Activated CD4-positive, alpha-beta T cell treated with anti-CD3 and anti-CD28 coated beads, Interleukin-2, amount 50 U/mL, for 1 hour (primary cell): ENCODE measurements at places on chromosomes 3 and 15.

- no peak for DNase-seq
Observed at GRCh38 chr3:66618066-66618465, 117.2 kb upstream of the LRIG1 start.

- DNase-seq, result no peak
Observed at GRCh38 chr15:77871852-77872371, 205.6 kb downstream of the TBC1D2B start.

DNA sequence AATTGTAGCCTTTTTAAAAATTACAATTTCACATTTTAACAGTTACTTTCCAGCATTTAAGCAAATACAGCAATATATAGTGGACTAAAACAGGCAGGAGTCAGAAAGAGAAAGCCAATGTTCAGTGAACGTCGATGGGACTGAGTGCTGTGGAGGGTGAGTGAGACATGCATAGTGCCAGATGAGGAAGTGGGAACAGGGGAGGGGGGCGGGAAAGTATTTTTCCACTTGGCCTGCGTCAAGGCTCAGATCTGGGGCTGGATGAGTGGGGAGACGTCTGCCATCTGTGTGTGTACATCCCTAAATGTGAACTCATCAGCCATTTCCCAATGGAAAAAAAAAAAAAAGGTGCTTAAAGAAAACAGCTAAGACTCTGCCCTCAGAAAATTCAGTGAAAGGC is 19.2 kb upstream of the RAD18 start:
- no peak for DNase-seq

- DNase-seq, result no peak
Observed at GRCh38 chr3:157128771-157129681, 30.9 kb downstream of the CCNL1 start.

- no peak for DNase-seq
Observed at GRCh38 chr15:64774629-64775493, 528 bp downstream of the RBPMS2 start.

- DNase-seq, result no peak
Observed at GRCh38 chr3:118067439-118067838, 967.2 kb downstream of the IGSF11 start.

GRCh38 chr3:158492685-158493084 is 78.3 kb upstream of the MLF1 start:
- no peak for DNase-seq

DNA sequence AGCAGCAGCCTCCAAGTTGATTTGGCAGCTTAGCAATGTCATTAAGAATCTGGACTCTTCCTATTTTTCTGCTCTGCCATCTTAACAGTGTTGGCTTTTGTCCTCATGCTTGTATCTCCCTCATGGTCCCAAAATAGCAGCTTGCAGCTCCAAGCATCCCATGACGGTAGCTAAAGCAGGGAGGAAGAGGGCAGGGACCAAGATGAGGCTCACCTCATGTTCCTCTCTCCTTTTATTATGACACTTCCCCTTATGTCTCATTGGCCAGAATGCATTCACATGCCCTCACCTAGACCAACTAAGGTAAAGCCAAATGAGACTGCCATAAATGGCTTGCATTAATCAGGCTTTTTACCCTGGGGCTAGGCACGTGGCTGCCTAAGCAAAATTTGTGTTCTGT is 382.4 kb downstream of the SHQ1 start:
- no peak for DNase-seq

DNA sequence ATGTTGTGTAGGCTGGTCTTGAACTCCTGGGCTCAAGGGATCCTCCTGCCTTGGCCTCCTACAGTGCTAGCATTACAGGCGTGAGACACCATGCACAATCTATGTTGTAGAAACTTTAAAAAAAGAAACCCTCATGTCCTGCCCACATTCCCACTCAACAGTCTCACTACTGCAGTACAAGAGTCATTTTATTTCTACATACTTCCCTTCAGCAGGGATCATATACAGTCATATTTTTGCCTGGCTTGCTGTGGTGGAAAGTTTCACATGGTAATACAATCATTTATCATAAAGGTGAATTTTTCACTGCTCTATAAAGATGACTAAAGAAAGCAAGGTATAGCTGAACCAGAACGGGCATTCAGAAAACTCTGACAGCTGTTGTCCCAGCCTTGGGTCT is 53.8 kb upstream of the PIK3CB start:
- DNase-seq, result no peak

- no peak for DNase-seq
Observed at GRCh38 chr15:83066034-83066733, 868 bp downstream of the BTBD1 start.

- no peak for DNase-seq
Observed at GRCh38 chr3:63946753-63947152, 34.6 kb upstream of the SCAANT1 start.

DNA sequence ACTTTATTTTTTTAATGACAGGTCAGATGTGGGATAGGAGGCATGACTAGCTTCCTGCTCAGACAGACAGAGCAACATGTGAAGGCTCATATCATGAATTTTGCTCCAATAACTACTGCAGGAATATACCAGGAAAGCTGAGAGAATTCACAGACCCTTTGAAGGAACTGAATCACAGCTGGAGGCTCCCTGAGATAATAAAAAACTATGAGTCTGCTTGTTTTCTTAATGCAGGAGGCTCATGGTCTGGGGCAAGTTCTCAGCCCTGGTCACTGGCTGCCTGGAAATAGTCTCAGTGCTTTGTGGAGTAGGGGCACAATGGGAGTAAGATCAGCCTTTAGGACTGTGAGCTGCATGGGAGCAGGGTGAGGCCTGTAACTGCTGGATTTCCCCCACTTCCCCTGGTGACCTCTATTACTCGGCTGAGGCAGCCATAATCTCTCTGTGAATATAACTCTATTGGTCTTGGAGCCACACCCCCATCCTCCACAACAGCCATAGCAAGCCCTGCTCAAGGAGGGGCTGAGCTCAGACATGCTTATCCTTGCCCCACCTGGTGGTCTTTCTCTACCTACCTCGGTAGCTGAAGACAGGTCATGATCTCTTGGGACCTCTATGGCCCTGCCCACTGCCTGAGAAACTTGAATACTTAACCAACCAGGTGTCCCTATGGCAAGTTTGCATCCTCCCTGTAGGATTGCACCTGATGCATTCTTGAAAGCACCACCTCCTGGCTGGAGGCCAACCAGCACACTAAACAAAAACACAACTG is 281.6 kb upstream of the TMCO5A start:
- DNase-seq, result no peak

GRCh38 chr15:54884312-54884711 is 312.4 kb downstream of the RSL24D1 start:
- no peak for DNase-seq

DNA sequence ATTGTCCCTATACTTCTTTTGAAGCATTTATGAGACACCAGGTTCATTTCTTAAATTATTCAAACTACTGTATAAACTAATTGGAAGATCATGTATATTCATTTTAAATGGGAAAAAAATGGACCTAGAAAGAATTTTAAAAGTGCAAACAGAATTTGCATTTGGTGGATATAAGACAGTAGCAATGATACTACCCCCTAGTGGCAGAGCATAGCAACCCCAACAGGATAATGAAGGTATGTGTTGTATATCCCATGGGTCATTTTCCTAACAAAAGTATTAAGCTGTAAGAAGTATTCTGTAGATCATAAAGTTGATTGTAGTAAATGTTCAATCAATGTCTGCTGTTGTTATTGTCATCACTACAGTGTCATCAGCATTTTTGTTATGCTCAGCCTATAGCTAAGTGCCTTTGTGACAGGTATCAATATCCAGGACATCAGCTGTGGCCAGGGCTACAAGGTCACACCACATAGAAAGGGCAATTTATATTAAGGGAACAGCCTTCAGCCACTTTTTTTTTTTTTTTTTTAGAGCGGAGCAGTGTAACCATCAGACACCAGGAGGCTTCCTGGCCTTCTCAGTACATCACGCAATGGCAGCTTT is 175.8 kb downstream of the FOXB1 start:
- DNase-seq, result peak; percentile 1

- no peak for DNase-seq
Observed at GRCh38 chr3:15467227-15468181, 40.1 kb downstream of the EAF1 start.

DNA sequence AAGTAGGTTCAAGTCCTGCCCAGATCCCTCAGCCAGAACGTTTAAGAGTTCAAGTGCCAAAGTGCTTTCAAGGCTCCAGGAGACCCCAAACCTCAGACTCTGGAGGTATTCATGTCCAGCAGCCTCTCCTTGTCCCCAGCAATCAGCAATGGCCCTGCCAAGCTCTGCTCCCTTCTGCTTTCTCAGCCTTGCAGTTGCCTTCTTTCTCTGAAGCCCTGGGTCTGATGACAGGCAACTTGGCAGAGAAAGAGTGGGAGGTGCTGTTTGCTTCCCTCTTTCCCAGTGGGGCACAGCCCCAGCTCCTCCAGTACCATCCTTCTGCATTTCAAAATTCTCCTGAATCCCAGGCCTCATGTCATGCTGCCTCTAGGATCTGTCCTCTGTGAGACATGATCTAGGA is 40.2 kb downstream of the ATP2B2 start:
- DNase-seq, result no peak

- DNase-seq, result no peak
Observed at GRCh38 chr15:96121086-96121920, 209.2 kb upstream of the NR2F2 start.

GRCh38 chr3:128170866-128171516 is 17.7 kb downstream of the EEFSEC start:
- no peak for DNase-seq

GRCh38 chr15:88878720-88879184 is 16.6 kb downstream of the HAPLN3 start:
- peak; percentile 37 for DNase-seq

GRCh38 chr15:75156326-75157215 is 45.1 kb upstream of the C15orf39 start:
- DNase-seq, result no peak

DNA sequence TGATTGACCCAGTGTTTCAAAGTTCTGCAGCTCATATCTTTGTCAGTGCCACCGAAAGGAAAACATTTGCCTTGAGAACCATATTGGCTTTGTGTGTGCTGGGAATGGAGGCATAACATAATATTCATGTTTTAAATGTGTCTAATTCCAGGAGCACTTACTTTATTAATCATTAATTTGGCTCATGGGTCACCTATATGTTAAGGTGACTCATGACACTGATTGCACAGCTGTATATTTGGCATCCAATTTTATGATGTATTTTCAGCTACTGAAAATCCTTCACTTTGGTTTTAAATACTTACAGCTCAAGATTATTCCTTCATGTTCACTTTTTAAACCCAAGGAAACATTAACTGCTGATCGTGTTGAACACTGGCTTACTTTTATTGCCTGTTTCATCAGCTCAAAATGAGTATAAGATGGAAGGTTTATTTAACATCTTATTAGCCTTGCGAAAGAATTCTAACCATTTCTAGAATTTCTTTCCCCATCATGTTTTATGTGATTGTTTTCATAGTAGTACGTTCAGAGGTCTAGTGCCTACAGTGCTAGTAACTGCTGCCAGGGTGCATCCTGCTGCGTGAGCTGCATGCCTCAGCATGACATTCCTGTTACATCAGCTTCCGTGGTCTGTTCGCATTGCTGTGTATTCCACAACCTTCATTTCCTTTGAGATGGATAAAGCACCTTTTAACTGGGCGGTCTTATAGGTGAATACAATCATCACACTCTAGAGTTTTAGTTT is 63.7 kb downstream of the LRCH3 start:
- DNase-seq, result no peak

- DNase-seq, result no peak
Observed at GRCh38 chr15:54772663-54773062, 424.1 kb downstream of the RSL24D1 start.

GRCh38 chr3:128468285-128468790 is 1.6 kb upstream of the DNAJB8 start:
- DNase-seq, result no peak

DNA sequence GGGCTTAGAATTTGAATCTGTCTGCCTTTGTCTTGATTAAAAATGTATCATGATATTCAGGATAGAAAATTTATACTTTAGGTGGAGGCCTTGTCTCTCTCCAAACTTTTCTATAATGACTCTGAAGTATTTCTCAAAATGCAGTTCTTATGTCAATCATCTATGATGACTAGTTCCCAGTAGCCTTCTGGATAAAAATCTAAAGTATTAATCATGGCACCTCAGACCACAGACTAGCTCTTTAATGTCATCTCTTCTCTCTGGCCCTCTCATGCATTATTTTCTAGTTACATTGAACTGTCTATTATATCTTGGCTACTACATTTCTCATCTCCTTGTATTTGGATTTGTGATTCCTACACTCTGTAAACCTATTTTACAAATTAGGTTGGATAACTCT is 96.9 kb downstream of the ZPLD1 start:
- no peak for DNase-seq

- no peak for DNase-seq
Observed at GRCh38 chr3:97810779-97811390, 10.9 kb upstream of the CRYBG3 start.

DNA sequence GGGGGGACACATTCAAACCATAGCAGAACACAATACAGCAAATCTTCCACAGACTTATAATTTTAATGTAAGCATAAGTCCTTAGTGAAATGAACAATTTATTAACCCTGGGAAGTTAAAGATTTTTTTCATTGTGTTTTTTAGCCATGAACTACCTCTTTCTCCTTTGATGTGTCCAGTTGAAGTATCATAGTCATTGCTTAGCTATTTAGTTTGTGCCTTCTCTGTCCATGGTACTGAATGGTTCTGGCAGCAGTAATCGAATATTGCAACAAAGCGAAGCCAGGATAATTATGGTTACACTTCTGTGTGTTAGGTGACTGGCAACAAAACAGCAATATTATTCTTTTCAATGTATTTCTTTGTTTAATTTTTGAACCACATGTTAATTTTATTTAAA is 403.0 kb upstream of the ONECUT1 start:
- no peak for DNase-seq

GRCh38 chr3:13546667-13547171 is 2.2 kb upstream of the FBLN2 start:
- no peak for DNase-seq

- DNase-seq, result no peak
Observed at GRCh38 chr3:155664925-155665695, 79.8 kb downstream of the PLCH1 start.

GRCh38 chr3:32397941-32398340 is 6.3 kb downstream of the CMTM7 start:
- DNase-seq, result no peak

GRCh38 chr15:77499087-77499760 is 78.5 kb downstream of the HMG20A start:
- no peak for DNase-seq

- no peak for DNase-seq
Observed at GRCh38 chr15:61549727-61550126, 320.6 kb upstream of the RORA start.

GRCh38 chr3:99856437-99857220 is 39.0 kb downstream of the CMSS1 start:
- no peak for DNase-seq

- DNase-seq, result no peak
Observed at GRCh38 chr15:71548401-71548807, 261.9 kb upstream of the NR2E3 start.

DNA sequence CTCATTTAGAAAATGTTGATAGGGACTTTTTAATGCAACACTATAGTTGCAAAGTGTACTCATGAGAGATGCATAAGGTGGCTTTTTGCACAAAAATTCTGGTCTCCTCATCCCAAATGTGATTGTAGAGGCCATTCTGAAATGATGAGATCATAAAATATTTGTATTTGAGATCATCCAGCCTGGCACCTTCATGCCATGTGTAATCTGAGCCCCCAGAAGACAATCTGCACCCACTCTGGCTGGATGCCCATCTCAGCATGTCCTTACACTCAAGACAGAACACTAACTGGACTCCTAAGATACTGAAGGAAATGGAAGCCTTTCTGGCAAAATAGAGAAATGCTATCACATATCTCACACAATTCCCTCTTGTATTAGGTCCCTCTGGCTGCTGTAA is 49.2 kb downstream of the SLC7A14 start:
- no peak for DNase-seq
